ENCODE measurements at places on chromosomes 3 and 15.

GRCh38 chr3:127816783-127817405, 5.4 kb downstream of the MGLL start:
- DNase-seq: no peak

DNA sequence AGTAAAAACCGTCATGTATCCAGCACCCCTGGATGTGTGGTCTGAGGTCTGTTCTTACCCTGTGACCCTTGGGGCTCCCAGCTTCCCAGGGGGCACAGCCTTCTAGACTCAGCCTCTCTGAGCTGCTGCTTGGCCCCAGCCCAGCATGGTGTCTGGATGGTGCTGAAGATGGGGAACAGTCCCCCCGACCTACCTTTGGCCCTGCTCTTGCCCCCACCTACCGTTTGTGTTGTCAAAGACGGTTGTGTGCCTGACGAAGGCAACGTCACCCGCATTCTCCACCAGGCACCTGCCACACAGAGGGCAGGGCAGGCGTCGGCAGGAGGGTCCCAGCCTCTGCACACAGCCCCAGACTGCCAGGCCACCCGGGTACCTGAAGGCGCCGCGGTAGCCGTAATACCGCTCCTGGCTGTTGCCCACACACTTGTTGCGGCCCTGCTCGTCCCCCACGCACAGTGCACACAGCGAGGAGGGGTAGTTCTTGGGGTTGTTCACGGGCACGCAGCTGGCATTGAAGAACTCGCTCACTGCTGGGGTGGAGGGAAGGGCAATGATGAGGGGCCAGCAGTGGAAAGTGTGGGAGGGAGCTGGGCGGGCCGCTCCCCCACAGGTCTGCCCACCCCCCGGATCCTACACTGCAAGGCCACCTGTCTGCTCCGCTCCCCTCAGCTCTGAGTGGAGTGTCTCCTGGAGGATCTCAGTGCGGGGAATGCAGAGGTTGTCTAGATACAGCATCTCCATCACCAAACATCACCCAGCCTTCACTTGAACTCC, 21.0 kb downstream of the MELTF start:
- DNase-seq: no peak

DNA sequence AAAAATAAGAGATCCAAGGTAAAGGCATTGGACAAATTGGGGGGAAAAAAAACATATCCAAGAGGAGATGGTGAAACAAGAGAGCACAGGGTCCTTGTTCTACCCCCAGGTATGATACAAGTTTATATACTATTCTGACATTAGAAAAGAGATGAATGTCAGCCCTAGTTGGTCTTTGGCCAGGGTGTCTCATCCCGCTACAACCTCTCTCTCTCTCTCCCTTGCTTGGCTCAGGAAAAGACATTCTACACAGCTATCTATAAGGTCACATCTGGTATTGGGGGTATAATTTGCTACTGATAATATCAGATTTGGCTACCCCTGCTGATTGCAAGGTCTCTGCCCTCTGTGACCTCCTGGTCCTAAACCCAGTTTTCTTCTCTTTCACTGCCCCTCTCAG, 117.2 kb downstream of the GOLIM4 start:
- DNase-seq: no peak

- no peak for DNase-seq
Measured at GRCh38 chr15:101470548-101471239, 18.8 kb downstream of the PCSK6 start.

DNA sequence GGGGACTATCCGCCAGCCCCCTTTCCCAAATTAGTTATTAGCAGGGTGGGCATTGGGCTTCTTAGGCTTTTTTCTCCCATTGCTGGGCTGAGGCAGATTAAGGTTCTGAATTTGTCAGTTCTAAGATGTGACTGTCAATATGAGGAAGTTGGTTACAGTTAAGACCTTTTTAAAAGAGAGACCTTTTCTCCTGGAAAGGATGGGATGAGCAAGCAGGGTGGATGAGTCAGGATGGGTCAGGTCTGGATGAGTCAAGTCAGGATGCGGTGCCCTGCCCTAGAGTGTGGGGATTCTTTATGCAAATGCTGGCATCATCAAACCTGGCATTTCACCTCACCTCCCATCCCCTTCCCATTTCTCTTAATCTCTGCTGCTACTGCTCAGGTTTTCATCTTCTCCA, 1.9 kb downstream of the AEN start:
- no peak for DNase-seq

DNA sequence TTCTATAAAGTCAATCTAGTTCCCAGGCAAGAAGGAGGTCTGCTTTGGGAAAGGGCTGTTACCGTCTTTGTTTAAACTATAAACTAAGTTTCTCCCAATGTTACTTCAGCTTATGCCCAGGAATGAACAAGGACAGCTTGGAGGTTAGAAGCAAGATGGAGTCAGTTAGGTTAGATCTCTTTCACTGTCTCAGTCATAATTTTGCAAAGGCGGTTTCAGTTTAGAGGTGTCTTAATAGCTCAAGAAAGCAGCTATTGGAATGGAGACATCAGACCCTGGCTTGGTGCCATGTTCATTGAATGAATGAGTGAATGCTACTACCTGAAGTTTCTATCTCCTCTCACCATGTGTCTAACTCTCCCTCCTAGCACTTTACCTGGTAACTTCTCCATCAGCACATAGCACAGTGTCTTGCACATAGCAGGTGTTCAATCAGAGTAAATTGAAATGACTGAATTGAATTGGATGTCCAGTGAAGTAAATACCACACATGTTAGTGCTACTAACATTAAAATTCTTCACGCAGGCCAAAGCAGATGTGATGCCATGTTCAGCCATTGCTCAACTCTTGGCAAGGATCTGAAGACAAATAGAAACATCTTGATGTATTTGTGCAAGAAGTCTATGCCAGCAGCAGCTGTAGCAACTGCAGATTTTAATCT, 28.2 kb downstream of the CLEC3B start:
- no peak for DNase-seq

DNA sequence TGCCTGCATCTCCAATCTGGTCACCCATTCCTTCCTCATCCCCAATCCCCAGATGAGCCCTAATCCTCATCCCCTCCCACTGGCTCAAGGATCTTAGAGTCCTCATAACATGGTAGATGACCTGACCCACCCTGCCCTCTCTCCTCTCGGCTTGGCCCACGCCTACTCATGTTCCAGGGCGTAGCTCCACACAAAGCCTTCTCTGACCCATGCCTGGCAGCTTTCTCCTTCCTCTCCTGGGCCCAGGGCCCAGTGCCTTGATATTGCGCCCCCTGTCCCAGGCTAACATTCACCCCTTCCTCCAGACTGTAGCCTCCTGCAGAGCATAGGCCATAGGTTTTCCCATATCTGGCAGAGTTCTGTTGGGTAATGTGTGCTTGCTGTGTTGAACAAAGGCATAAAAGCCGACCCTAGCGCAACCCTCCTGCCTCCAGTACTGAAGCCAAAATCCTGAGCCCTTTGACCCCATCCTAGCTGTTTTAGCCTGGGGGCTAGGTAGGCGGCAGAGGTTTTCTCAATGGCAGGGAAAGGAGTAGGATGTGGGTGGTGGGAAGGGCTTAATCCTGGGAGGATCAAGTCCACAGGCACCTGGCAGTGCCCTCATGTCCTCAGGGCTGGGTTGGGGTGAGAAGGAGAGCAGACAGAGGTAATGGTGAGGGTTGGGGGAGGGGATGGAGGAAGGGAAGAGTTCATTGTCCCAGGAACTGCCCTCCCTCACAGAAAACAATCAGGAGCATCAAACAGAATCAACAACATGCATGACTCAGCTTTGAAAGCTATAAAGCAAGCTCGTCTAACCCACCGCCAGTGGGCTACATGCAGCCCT, 35.5 kb downstream of the MESD start:
- no peak for DNase-seq

GRCh38 chr15:35089551-35089950, 4.5 kb upstream of the NANOGP8 start:
- no peak for DNase-seq

DNA sequence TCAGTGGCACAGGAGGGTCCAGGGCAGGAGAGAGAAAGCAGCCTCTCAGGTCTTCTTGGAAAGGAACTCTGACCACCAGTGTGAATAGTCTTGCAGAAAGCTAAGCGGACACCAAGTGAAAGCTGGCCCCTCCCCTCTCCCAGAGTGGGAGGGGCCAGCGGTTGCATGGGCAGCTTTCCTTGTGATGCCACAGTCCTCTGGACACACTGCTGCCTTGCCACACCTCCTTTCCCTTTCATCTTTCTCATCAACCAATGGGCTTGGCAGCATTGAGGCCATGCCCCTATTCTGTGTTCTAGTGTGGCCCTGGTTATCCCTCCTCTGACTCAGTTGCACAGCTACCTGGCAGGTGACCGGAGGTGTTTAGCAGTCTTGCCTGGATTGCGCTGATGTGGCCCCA, 49.7 kb upstream of the GOLGA6B start:
- DNase-seq: no peak

DNA sequence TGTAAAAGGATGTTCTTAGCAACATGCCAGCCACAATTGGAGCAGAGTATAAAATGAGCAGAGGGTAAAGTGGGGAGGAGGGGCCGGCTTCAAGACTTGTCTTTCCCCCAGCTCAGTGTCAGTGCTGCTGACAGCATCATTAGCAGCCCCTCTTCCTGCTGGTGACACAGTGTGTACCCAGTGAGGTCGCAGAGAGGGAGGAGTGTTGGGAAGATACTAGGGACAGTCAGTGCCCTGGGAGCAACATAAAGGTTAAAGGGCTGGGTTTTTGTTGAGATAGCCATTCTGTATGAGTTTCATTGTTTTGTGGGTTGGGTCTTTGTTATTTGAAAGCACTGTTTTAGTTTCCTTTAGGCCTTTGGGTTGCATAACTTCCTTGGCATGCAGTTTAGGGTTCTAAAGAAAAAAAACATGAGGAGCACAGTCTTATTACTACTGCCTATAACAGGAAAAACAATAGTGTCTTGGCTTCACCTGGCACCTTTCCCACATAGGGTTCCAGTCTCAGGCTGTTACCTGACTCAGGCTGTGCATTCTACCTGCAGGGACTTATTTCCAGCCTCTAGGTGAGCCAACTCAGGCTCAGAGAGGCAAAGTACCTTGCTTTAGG, 94.1 kb upstream of the SKOR1 start:
- no peak for DNase-seq

- DNase-seq: no peak
Measured at GRCh38 chr3:20022954-20023622, 11.0 kb upstream of the PP2D1 start.

GRCh38 chr3:154182322-154182922, 61.2 kb downstream of the ARHGEF26 start:
- no peak for DNase-seq

DNA sequence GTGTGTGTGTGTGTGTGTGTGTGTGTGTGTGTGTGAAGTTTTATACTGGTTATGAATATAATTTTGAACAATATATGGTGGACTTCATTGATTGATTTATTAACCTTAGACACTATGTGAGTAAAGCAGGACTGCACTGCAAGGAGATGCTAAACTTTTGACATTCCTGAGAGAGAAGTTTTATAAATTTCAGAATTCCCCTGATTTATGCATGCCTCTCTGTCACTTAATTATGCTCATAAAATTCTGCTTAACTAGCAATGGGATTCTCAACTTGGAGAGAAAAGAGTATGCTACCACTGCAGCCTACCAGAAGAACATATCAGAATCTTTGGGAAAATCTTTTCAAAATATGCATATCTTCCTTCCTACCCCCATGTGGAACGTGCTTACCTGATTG, 144.6 kb downstream of the B3GALNT1 start:
- no peak for DNase-seq

GRCh38 chr3:85474241-85474640, 515.5 kb downstream of the CADM2 start:
- no peak for DNase-seq

DNA sequence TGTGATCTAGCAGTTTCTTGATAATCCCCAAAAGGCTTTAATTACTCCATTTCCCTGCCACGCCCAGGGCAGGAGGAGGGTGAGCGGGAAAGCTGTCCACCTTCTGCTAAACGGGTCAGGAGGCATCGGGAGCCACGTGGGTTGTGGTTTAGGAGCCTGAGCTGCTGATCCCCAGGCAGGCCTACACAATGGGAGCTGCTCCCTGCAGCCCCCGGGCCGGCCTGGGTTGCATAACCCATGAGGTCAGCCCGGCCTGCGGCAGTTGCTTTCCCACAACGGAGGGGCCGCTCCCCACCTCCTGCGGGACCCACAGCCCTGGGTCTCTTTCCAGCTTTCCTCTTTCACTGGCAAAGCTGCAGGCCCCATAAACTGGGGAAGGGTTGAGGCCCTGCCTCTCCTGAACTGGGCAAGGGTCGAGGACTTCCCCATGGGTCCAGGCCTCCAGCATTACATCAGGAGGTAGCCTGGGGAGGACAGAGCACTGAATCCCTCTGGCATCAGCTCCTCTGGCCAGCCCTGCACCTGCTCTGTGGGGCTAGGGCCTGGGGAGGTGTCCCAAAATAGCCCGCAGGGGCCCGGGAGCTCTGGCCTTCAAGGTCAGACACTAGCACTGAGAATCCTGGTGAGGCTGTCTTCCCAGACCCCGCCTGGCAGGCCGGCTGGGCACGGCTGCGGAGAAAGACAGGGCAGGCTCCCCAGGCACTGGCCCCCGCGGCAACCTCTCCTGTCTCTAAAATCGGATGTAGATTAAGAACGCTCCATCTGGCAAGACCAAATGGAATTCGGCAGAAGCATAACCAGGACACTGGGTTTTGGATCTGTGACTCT, 47.3 kb downstream of the ZDHHC19 start:
- no peak for DNase-seq

DNA sequence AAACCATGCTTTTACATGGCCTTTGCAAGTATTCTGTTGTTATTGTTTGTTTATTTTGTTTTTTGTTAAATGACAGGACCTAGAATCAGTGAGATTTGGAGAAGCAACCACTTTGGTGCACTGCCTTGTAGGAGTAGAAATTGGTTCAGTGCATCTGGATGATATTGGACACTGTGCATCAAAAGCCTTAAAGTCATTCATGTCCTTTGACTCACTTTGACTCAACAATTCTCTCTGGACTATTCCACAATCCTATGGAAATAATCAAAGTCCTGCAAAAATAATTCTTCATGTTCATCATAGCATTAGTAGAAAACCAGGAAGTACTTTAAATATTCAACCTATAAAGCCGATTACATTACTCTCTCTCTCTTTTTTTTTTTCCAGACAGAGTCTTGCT, 224.8 kb downstream of the ABHD5 start:
- DNase-seq: no peak

- DNase-seq: no peak
Measured at GRCh38 chr3:14758297-14758696, 60.5 kb upstream of the FGD5 start.

DNA sequence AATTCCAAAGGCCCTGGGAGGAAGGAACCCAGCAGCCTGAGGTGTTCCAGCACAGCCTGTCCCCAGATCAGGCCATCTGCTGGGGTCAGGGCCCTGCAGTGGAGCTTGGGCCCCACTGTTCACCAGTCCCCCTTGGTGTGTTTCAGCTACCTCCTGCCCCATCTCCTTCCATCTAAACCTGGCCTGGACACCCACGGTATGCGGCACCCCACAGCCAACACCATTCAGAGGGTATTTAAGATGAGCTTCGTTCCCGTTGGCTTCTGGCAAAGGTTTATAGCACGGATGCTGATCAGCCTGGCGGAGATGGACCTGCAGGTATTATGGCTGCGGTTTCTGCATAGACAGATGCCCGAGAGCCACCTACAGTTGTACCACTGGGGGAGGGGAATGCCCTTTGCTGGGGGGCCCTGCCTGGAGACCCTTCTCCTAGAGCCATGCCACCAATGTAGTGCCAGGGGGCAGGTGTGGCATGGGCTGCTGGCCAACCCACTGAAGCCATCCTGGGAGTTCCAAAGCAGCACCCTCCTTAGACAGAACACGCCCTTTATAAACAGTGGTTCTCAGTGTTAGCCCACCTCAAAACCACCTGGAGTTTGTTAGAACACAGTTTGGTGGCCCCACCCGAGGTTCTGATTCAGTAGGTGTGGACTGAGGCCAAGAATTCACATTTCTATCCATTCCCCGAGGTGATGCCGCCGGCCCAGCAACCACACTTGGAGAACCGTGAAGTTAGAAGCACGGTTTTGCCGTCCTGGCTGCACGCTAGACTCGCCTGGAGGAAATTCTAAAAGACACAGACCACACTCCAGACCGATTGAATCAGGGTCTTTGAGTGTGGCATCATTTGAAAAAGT, 126.9 kb downstream of the LRRK1 start:
- DNase-seq: no peak

Data from HuH-7.5 (cell line).